ENCODE measurements at places on chromosomes 12 and 14.
A peak's percentile ranks its signal among the peaks of the same experiment; 100 is the strongest.

DNA sequence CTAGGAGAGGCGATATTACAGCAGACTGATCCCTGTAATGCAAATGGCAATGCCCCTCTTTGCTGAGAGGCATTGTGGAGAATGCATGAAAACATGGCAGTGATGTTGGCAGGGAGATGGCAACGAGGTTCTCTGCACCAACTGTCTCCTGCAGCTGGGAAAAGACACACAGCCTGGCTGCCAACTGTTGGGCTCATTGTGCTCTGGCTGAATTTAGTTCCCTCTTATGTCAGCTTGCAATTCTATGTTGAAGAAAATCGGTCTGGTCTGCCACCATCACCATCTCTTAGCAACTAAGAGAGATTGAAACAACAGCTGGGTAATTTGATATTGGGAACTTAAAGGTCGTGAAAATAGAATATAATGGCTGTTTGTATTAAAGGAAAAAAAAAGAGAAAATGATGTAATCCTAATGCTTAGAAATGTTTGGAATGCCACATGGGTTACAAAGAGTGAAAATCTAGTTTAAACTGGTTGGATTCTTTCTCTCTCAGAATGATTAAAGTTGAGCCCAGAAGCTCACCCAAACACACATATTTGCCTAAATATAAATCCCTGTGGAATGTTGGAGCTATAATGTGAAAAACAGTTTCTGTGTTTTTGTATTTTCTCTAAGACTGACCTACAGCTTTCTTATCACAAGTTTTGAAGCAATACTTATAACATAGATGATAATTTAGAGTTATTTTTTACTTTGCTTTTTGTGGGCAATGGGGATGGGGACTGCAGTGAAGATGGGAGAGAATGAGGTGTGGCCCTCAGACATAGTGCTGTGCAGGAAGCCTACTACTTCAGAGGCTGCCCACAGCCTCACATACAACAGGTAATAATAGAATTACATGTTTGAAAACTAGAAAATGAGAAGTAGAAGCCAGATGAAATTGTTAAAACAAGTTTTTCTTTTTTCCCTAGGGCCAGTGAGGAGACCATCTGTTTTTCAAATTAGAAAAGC lies 143.7 kb downstream of the AKAP6 start:
- DNase-seq: peak; percentile 93

DNA sequence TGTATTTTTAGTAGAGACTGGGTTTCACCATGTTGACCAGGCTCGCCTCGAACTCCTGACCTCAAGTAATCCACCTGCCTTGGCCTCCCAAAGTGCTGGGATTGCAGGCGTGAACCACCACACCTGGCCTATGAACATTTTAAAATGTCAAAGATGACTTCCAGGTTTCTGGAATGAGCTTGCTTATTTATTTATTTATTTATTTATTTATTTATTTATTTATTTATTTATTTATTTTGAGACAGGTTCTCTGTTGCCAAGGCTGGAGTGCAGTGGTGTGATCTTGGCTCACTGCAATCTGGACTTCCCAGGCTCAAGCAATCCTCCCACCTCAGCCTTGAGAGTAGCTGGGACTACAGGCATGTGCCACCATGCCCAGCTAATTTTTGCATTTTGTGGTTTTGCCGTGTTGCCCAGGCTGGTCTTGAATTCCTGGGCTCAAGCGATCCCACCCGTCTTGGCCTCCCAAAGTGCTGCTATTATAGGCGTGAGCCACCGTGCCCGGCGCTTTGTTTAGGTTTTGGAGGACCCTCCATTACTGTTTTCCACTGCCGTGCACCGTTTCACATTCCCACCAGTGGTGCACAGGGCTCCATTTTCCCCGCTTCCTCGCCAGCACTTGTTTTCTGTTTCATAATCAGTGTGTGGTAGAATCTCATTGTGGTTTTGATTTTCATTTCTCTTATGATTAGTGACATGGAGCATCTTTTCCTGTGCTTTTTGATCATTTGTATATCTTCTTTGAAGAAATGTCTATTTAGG lies 6.4 kb upstream of the CFAP251 start:
- no peak for DNase-seq

DNA sequence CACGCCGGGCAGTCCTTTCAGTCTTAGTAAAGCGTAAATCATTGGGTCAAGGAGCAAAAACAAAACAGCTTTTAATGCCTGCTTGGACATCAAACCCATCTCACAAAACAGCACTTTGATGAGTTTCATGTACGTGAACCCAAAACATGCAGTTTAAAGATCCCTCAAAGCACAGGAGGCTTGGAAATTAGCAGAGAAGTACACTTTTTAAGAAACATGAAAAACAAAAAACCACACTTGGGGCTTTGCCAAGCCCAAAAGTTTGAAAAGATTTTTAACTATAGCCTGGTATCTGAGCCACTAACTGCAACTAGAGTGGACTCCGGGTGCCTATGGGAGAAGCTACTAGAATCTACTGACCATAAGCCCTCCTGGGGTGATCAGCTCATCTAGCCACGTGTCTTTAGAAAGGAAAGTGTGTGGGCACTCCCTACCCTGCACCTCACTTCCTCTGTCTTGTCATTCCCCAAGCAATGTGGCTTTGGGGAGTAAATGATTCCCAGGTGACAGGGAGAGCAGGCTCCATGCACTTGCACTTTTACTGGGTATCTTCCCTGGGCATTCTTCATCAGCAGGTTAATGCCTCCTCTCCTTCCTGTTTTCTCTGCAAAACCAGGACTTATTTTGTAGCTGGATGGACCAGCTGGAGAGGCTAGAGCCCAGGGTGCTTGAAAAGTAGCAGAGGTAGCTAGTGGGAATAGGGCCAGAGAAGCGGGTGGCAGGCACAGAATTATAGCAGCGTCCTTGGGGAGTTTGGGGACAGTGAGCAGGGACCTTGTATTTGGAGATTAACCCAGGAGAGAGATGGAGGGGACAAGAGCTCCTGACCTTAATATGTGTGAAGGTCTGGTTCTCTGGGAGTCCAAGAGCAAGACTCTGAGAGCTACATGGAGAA lies 339.3 kb downstream of the BCL11B start:
- DNase-seq: no peak

DNA sequence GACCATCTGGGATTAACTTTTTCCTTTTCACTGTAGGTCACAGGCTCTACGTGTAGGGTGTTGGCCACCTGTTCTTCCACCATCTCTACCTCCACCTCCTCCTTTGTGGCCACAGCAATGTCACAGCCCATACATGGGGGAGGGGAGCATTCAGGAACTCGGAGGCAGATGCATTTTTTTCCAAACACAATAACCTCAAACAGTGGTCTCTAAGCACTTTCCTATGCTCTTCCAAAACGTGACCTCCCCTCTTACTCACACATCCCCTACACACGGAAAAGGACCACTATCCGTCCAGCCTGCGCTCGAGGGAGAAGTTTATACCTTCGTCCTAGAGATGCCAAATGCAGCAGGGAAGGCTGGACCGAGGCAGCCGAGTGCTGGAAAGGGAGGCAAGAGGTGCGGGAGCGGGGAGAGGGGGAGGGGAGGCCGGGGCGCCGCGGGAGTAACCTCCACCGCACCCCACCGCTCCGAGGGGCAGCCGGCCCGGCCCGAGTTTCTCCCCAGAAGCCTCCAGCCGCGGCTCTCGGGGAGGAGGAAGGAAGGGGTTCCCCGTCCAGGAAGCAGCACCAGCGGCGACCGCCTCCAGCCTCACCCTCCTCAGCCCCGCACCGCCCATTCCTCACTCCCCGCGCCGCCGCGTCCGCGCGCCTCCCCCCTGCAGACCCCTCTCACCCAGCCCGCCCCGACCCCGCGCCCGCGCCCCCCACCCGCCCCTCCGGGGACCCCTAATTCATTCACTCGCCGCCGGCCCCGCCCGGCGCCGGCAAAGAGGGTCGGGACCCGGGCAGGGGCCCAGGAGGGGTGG lies 594 bp downstream of the KRAS start:
- DNase-seq: no peak

GRCh38 chr14:43169722-43170121 lies 1337.4 kb downstream of the FSCB start:
- no peak for DNase-seq

- DNase-seq: no peak
These were observed 9.5 kb downstream of the FANCM start for GRCh38 chr14:45145214-45145613.

DNA sequence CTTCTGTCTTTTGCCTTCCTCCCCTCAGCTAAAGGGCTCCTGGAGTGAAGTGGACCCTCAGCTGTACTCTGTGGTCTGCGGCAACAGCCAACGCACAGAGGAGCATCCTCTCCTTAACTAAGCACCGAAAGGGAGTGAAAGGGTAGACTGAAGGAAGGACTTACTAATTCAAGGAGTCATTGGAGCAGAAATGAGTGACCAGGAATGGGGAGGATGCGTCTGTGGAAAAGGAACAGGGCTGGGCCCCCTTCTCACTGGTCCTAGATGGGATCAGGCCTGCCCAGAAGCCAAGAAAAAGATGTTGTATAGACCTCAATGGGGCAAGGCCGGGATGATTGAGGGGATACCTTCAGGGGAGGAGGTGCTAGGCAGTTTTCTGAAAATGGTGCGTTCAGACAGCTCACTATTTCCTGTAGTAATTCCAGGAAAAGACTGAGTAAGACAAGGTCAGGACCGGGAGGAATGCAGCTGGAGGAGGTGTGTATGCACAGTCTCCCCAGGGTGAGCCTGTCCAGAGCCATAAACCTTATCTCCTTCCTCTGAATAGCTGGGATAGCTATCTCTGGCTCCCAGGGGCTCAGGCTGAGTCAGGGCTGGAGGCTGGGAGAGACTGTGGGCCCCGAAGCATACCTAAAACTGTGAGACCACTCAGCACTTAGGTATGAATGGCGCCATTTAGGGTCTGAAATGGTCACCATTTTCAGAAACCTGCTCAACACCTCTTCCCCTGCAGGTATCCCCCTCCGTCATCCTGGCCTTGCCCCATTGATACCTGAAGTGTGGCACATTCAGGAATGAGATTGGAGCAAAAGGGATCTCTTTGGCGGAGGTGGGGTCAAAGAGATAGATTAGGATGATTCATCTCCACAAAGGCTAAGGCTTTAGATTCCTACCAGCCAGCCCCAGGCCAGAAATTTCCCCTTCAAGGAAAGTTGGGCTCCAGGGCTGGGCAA lies 20.2 kb upstream of the KRT8 start:
- DNase-seq: peak; percentile 86

DNA sequence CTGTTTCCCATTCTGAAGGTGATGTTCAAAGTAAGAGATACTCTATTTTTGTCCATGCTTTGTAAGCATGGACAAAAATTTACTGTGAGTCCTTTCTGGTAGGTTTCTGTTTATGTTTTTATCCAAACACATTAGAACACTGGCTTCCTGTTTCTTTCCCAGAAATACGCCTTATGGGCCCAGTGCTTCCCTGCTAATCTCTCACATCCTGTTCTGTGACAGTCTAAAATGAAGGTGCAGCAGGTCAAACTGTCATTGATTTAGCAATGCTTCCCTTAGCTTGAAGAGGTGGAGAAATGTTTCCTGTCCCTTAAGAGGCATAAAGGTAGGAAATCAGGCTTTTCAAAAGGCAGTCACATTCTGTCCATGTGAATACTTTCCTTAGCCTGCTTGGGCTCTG lies 305.6 kb downstream of the RPS29 start:
- DNase-seq: no peak

DNA sequence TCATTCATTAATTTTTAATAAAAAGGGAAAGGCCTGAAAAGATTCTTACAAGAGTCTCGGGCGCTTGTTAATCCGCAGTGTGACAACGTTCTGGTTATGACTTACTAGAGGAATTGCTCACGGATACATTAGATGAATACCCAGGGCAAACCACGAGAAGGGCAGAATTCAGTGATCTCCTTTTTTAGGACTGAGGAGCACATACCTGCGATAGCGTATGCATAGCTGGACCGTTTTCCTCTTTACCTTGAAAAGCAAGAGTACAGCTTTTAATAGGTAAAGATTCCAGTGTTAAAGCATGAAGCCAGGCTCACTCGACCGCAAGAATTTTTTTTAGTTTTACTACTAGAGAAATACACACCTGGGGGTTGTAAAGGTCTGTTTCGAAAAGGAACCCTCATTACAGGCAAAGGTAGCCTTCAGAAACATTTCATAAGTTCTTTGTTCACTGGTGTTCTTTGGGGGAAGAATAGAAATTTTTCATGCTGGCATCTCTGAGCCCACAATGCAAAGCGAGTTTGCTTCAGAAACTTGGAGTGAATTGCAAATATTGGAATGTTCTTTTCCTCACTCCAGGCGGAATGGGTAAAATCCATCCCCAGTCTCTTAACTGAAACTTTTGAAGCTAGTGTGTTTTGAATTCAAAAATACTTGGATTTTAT lies 953 bp downstream of the MAPK1IP1L start:
- peak; percentile 33 for DNase-seq
